Stimulated activated CD4-positive, alpha-beta T cell treated with anti-CD3 and anti-CD28 coated beads, Interleukin-1b, Interleukin-23, amount 100 ng/mL, for 48 hours (primary cell): ENCODE measurements at places on chromosomes 7 and 10.

GRCh38 chr7:118214051-118214832, 10.3 kb upstream of the ANKRD7 start:
- DNase-seq = peak; percentile 73

- DNase-seq = no peak
Observed at GRCh38 chr7:87831097-87831496, 45.1 kb downstream of the SLC25A40 start.

DNA sequence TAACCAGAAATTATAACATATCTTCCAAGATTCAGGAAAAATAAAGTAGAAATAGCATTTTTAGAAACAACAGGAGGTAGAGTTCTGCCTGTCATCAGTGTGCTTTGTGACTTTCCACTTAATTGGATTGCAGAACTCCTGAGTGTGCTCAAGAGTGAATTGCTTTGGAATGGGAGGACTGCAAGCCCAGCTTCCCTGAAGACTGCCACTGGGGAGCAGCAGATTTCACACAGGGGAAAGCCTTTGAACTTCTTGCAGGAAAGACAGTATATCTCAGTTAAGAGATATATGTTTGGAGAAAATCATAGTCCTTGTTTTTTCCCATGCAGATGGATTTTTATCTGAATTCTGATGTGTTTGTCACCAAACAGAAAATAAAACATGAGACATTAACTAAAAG, 124.5 kb downstream of the TMEM168 start:
- no peak for DNase-seq

- no peak for DNase-seq
Observed at GRCh38 chr7:83524277-83525075, 124.5 kb downstream of the SEMA3E start.

- no peak for DNase-seq
Observed at GRCh38 chr7:119782286-119782685, 490.7 kb upstream of the KCND2 start.

DNA sequence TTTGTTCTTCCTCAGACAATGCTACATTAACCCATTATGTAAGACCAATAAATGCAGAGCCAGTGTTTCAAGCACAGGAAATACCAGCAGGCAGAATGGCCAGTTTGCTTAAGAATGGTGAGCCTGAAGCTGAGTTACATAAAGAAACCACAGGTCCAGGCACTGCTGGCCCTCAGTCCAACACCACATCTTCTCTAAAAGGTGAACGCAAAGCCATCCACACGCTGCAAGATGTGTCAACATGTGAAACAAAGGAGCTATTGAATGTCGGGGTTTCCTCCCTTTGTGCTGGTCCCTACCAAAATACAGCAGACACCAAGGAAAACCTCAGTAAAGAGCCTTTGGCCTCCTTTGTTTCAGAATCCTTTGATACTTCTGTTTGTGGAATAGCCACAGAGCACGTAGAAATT, 63.8 kb downstream of the TASOR2 start:
- DNase-seq = no peak

GRCh38 chr10:9331583-9332008, 1277.1 kb downstream of the GATA3 start:
- no peak for DNase-seq

- no peak for DNase-seq
Observed at GRCh38 chr10:78336402-78336791, 302.7 kb downstream of the RPS24 start.
